ENCODE measurements at places on chromosomes 6 and 20. TPM values are rescaled to one million over a fixed set of nuclear protein-coding genes. Genes with fewer than 3 reads are reported as not detected.

DNA sequence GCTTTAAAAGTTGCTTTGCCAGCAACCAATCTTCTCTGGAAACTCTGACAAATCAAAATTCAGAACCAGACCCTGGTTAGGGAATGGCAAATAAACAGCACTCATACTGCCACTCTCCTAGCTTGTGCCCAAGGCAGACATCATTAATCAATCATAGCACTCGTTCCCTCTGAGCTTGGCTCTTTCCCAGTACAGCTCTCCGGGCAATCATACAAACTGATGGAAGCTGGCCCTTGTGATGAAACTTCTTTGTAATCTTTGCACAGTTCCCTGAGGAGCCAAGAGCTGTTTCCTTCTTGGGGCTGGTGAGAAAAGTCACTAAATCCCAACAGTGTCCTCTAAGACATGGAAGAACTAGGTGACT, 34.7 kb downstream of the KIAA1755 start:
- DNase-seq = no peak

- DNase-seq = no peak
Observed at GRCh38 chr6:56220078-56220477, 27.3 kb downstream of the COL21A1 start.

DNA sequence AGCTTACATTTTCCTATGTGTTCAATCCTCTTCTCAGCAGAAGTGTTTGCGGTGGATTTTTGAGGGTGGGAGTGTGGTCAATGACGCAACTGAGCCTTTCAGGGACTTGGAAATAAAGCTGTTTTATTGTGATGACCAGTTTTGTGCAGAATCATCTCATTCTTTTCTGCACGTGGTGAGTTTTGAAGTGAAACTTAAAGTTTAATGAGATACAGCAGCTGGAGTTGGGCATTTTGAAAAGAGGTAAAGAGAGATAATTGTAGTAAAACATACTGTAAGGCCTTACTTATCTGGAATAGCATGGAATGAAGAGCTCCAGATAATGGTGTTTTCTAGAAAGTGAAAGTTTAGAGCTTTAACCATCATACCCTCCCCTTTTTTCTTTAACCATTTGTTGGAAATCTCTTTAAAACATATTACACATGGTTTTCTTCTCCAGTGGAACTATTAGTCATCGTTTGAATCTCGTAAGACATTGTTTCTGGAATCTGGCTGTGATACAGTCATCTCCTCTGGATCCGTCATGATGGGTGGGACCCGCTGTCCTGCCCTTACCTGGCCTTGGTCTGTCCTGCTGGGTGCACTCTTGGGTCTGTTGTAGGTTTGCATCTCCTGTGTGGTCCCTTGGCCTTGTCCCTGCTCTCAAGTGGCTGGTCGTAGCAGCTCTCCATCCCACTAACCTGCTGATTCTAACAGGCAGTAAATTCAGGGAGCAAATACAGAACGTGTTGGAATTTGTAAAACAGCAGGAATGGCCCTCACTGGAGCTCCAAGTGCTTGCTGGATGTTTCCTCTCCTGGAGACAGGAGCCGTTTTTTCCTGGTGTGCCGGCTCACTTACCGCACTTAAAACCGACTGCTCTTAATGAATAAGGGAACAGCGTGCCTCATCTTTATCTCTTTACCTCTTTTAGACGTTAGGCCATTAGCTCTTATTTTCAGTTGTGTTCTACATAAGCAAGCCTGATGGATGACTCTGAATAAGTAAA, 29.8 kb downstream of the UST start:
- DNase-seq = no peak

DNA sequence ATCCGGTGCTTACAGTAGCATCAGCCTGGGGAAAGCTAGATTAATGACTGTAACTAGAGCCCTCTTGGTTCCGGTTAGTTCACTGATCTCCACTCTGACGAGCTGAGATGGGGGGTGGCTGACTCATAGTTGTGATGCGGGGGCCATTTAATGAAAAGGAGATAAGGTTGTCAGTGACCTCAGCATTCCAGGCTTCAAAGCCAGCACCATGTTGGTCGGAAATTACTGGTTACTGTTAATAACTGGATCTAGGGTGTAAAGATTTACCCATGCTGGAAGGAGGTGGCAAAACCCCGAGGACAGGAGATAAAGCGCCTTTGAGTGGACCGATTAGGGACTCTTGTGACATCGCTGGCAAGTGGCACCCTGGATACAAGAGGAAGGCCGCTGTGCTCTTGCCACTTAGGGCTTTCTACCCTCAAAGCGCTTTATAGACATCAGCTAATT, 21.1 kb downstream of the FOXC1 start:
- DNase-seq = peak; percentile 37

The TSPO2 gene
- not detected for total RNA-seq

The ACOT8 gene
- total RNA-seq = 7.1 TPM

The ADRM1 gene
- 76.0 TPM for total RNA-seq

GRCh38 chr20:63083831-63084562, 77.2 kb upstream of the BHLHE23 start:
- no peak for DNase-seq

- DNase-seq = peak; percentile 88
Observed at GRCh38 chr6:35392111-35392702, 49.8 kb downstream of the PPARD start.

- DNase-seq = no peak
Observed at GRCh38 chr20:24363031-24363430, 106.4 kb upstream of the SYNDIG1 start.

- no peak for DNase-seq
Observed at GRCh38 chr6:98957450-98957849, 9.7 kb upstream of the FBXL4 start.

- no peak for DNase-seq
Observed at GRCh38 chr20:15339264-15339663, 1001.9 kb upstream of the FLRT3 start.

The CD164 gene
- 106 TPM for total RNA-seq

DNA sequence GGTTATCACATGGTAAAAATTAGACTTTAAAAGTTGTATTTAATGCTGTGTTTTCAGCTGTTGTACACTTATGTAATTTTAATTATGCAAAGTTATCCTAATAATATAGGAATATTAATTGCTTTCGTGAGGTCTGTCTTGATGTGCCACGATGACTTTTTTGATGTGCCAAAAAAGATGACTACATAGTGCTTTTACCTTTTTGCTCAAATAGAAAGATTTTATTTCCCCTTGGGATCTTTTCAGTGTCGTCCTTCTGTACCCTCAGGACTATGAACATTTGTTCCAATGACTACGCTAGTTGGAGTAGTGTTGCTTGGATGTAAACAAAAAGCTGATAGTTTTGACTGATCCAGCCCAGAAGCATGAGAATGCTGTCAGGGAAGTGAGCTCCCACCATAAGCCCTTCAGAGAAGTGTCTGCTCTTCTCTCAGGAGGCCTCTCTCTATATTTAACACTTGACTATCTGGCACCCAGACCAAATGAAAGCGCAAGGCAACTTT, 1.2 kb upstream of the CD164 start:
- no peak for DNase-seq

DNA sequence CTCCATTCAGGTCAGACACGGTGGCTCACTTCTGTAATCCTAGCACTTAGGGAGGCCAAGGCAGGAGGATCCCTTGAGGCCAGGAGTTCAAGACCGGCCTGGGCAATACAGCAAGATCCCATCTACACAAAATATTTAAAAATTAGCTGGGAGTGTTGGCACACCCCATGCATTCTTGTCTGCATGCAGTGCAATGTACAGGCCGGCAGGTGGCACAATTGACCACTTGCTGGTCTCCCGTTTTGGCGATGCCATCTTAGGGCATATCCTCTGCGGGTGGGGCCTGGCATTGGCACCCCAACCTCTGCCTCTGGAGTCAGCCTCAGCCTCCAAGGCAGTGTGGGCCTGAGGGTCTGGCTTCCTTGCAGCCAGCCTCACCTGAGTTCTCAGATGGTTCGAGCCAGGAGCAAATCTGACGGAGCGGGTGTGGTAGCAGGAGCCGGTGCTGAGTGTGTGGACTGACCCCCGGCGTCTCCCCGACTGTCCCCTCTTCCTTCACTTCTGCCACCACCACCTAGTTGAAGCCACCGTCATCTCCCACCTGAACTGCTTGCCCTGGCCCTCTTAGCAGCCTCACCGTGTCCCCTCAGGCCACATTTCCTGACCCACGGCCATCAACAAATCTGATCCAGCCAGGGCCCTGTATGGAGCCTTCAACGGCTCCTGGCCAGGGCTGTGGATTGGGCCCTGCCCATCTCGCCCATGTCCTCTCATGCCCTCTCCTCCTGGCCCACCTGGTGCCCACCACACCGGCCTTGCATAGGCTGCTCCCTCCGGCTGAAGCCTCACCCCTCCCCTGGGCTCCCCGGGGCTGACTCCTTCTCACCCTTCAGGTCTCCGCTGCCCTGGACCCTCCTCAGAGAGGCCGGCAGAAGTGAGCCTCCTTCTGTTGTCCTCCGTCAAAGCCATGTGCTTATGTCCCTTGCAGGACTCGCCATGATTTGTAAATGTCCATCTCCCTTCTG, 44.0 kb downstream of the EFCAB8 start:
- DNase-seq = peak; percentile 72

The ATP9A gene
- 34.4 TPM for total RNA-seq

The BPIFA1 gene
- not detected for total RNA-seq

DNA sequence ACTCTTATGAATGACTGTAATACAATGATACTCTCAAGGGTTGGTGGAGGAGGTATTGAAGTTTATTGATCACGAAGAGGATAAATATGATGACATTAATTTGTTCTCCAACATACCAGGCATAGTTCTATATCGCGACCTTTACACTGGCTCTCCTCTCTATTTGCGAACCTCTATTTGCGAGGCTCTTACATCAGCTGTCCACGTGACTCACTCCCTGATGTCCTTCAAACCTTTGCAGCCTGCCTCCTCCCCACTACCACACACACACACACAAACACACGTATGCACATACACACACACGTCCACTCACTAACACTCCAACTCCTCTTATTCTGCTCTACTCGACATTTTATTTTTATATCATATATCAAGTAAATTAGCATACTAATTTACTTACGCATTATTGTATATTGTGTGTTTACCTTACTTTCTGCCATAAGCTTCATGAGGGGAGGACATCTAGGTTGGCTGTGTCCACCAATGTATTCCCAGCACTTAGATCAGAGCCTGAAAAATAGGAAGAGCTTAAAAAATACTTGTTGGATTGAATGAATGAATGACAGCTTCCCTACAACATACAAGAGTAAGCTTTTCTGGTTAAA, 53.3 kb upstream of the TNFRSF21 start:
- DNase-seq = no peak

The ZBTB46 gene
- 2.8 TPM for total RNA-seq

DNA sequence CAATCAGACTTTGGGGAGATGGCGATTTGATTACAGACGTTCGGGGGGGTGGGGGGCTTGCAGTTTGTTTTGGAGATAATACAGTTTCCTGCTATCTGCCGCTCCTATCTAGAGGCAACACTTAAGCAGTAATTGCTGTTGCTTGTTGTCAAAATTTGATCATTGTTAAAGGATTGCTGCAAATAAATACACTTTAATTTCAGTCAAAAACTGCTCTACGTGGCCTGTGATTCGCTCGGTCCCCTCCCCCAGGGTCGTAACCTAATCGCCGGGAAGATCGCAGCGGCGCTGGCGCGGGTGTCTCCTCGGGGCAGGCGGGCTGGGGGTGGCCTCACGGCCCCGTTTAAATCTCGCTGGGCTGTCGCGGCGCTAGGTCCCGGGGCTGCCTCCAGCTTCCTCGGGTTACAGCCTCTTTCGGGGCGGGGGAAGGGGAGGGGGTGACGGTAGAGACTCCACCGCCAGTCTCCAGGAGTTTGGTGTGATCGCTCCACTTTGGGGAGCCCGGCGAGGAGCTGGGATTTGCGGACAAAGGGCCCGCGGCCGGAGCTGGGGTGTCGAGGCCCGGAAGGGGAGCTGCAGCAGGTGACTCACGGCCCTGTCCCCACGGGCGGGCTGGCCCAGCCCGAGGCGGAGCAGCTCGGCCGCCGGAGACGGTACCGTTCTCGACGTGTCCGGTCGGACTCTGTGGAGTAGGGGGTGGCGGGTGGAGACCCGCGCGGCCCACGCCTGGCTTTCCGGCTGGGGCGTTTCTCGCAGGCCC, 4.2 kb downstream of the FOXC1 start:
- no peak for DNase-seq

GRCh38 chr6:6886171-6886885, 221.4 kb upstream of the RREB1 start:
- DNase-seq = no peak

DNA sequence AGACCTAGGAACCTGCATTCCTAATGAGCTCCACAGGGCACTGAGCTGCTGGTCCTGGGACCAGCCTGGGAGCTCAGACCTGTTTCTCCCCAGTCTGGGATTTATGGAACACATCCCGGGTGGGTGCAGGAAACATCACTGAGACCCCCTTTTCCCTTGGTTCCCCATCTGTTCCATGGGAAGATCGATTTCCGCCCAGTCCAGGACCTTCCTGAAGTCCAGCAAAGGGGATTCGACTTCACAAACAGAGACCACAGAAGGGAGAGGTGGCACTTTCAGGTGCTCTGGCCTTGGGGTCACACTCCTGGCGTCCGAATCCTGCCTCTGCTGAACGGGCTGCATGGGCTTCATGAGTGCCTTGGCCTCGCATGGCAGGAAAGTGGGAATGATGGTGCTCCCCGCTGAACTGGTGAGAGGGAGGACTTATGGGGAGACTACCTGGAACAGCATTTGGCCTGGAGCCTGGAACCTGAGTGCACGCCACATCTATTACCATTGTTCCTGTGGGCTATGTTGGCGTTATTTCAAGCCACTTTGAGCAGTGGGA, 296.3 kb downstream of the TAF4 start:
- no peak for DNase-seq

DNA sequence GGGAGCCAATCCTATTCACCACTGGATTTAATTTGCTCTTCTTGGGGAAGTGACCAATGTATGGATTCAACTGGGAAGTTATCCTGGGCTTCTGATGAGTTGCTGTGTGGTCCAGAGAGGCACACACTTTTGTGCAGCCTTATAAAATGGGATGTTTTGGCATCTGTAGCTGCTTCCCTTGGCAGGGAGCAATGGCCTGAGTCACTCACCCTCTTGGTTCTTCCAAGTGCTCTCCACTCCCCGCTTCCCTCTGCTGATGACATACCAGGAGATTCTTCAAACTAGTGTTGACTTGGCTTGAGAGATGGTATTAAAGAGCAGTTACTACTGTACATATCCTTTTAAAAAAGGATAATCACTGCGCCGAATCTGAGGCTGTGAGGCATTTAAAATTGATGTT, 105.8 kb downstream of the JARID2 start:
- no peak for DNase-seq

GRCh38 chr6:49826743-49827406, 39.5 kb downstream of the CRISP1 start:
- no peak for DNase-seq

DNA sequence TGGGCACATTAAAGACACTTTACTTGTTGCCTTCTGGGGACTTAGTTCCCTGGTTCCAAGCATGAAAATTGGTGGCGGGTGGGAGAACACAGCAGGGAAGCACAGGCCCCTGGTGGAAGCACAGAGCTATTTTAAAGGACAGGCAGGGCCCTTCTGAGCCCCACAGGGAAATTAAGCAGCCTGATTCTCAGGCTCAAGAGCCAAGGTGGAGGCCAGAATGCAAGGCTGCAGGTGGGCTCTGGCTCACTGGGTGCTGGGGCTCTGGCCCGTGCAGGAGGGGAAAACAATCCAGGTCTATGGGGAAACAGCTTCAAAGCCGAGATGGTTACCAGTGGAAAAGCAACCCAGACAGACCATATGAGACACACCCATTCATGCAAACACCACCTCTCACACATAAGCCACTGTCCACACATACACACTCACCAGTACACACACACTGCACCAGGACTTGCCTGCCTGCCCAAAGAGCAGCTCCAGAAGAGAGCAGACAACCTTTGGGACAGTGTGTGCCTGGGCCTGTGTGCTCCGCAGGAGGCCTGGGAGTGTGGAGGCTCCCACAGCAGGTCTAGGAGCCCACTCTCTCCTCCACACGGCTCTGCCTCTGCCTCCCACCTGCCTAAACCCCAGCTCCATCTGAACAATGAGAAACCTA, 30.6 kb downstream of the TFEB start:
- no peak for DNase-seq

The TREM1 gene
- total RNA-seq = 0.28 TPM

All from pancreas (tissue), 10 donors.